ENCODE measurements at places on chromosomes 16 and 17. TPM values are rescaled to one million over a fixed set of nuclear protein-coding genes. Genes with fewer than 3 reads are reported as not detected.

- DNase-seq = no peak
Measured at GRCh38 chr16:57262841-57263540, 17.9 kb downstream of the ARL2BP start.

- DNase-seq = no peak
Measured at GRCh38 chr17:73168667-73169066, 3.9 kb downstream of the SSTR2 start.

- DNase-seq = no peak
Measured at GRCh38 chr16:19227643-19228042, 57.9 kb upstream of the CLEC19A start.

Gene ZNF205
- 16.4 TPM for total RNA-seq

Gene GPR142
- total RNA-seq = not detected

DNA sequence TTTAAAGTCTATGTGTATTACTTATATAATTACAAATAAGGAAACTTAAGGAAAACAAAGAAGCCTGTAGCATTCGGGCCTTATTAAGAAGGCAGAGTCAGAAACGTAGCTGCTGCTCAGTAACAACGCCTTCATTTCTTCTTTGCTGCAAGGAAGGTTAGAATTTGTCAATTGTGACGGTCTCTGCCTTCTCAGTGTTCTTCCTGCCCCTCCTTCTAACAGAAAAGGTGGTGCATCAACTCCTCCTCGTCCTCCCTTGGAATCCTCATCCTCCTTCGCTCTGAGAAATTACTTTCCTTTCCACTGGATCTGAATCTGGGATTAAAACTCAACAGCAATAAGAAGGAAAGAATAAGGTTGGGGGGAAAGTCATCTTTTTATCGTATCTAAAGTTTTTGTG, 63.0 kb downstream of the VPS53 start:
- DNase-seq = no peak

GRCh38 chr16:84746875-84747274, 47.1 kb downstream of the USP10 start:
- DNase-seq = no peak

- no peak for DNase-seq
Measured at GRCh38 chr16:24544640-24545039, 5.3 kb downstream of the RBBP6 start.

Gene LRRC46
- not detected for total RNA-seq

- DNase-seq = no peak
Measured at GRCh38 chr16:79419148-79419547, 181.4 kb downstream of the MAF start.

DNA sequence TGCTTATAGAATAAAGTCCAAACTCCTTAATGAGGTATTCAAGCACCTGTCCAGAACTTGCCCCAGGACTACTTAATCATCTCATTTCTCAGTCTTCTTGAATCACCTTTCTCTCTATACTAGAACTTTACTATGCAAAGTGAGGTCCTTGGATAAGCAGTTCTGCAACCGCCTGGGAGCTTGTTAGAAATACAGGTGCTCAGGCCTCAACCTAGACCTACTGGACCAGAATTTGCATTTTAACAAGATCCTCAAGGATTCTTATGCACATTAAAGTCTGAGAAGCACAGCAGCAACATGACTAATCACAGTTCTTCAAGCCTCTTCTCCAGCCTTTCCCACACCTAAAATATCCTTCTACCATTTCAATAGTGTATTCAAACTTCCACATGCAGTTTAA, 61.7 kb downstream of the GRB7 start:
- no peak for DNase-seq

GRCh38 chr17:78970834-78971755, 8.6 kb downstream of the LGALS3BP start:
- DNase-seq = peak; percentile 58

Gene TP53TG3F
- not detected for total RNA-seq

Gene ADGRG1
- 79.1 TPM for total RNA-seq

Gene KRT31
- total RNA-seq = not detected

Gene NOG
- total RNA-seq = 2.3 TPM

GRCh38 chr17:40556884-40557414, 8.3 kb downstream of the CCR7 start:
- no peak for DNase-seq

Gene WFDC1
- total RNA-seq = 203 TPM

GRCh38 chr17:42422958-42423712, at the start of gene CAVIN1:
Gene CAVIN1, minus strand, starts transcription at chr17:42423256. Its CDS starts 159 bp downstream, at chr17:42423097.
- peak; percentile 96 for DNase-seq

Gene SCARF1
- 17.6 TPM for total RNA-seq

- no peak for DNase-seq
Measured at GRCh38 chr17:13919818-13920217, 149.5 kb upstream of the COX10 start.

- DNase-seq = no peak
Measured at GRCh38 chr17:50966163-50966666, 100.1 kb upstream of the TOB1 start.

- DNase-seq = no peak
Measured at GRCh38 chr17:17792037-17792550, 44.7 kb downstream of the SREBF1 start.

DNA sequence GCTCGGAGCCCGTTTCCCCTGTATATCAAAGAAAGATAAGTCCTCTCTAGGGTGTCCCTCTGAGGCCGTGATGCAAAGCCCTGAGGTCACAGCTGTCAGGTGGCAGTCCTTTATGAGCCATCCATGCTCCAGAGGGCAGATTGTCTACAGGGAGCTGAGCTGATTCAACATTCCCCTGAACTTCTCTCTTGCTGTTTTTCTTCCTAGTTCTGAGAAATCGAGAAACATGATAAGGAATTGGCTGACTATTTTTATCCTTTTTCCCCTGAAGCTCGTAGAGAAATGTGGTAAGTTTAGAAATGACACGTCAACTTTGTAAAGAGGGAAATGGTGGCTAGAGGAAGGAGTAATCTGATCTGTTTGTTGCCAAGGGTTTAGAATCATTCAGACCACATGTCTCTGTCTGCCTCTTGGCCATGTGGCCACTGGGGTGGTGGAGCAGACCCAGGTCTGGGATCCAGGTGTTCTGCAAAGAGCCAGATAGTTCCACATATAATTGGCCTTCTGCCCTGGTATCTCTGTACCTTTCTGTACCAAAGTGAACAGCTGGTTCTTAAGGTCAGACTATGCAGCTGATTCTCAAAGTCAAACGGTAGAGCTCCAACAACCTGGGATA, 3.5 kb downstream of the CTNS start:
- DNase-seq = no peak

GRCh38 chr16:83533193-83533592, 274.6 kb upstream of the HSBP1 start:
- no peak for DNase-seq

DNA sequence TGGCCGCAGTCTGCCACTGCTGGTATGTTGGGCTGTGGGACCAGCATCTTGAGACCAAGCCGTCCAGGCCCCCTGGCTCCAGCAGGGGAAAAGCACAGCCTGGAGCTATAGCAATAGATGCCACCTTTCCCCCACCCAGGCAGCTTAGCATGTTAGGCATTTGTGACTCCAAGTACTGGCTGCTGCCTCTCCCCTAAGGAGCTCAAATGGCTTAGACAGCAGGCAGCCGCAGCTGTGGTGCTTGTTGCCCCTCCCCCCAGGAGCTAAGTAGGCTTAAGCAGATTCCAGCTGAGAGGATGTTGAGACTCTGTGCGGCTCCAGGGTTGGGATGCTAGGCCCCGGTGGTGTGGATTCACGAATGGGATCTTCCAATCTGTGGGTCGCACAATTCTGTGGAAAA, 88.8 kb upstream of the ANKFN1 start:
- DNase-seq = no peak

DNA sequence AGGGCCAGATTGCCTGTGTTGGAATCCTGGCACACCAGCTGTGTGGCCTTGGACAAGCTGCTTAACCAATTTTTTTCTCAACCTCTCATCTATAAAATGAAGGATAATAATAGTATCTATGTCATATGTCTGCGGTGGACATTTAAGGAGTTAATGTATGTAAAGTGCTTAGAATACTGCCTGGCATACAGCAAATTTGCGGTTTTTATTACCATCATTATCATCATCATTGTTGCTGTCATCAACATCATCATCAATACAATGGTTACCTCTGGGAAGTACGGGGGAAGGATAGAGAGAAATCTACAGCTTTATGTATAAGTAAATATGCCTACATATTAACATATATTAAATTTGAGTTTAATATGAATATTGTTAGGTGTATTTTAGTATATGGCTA, 37.1 kb upstream of the COX10 start:
- DNase-seq = no peak

Gene C16orf92
- total RNA-seq = not detected

DNA sequence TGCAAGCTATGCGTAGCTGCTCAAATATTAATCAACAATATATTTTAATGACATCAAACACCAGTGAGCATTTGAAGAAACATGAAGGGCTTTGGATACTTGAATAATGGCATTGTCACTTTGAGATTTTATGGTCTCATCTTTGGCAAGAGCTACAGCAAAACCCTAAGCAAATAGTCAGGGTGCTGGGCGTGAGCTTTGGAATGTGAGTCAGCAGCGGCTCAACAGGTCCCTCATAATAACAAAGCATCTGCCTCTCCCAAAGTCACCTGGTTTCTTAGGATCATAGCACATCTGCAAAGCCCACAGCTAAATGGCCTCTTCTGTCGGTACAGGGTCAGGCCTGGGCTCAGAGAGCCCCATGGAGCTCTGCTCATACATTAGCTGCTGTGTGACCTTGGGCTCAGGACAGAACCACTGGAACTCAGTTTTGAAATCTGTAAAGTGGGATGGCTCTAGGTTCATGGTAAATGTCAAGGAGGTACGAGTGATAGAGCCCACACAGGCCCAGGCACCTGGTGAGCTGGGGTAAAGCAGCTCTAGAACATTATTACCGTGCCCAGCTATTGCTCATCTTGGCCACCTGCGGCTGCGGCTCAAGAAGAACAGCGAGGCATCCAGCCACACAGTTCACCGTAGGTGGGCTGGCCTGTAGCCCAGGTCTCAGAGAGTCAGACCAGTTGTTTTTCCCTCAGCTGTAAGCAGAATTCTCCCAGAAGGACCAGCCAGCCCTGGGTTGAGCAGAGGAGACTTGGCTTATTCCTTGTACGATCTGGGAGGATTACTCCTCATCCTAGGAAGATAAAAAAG, 544.5 kb upstream of the CDH11 start:
- DNase-seq = no peak

DNA sequence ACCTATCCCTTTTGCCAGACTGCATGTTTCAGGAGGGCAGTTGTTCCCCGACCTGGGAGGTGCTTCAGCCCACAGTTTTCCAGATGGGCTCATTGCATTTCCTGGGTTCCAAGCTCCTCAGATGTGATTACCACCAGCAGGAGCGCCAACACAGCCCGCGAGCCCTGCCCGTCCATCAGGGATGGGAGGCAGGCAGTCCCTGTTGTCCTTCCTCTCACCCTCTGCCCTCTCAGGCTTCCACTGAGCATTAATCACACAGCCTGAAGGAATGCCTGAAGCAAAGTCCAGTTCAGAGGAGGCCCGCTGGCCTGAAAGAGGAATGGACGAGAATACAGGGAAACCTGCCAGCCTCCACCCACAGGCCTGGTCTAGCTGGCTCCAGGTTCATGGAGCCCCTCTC, 256.3 kb upstream of the SDK2 start:
- no peak for DNase-seq

GRCh38 chr17:73698966-73699365, 54.7 kb upstream of the SDK2 start:
- no peak for DNase-seq

Gene SLC52A1
- total RNA-seq = not detected

Gene ZNF594
- 15.8 TPM for total RNA-seq

DNA sequence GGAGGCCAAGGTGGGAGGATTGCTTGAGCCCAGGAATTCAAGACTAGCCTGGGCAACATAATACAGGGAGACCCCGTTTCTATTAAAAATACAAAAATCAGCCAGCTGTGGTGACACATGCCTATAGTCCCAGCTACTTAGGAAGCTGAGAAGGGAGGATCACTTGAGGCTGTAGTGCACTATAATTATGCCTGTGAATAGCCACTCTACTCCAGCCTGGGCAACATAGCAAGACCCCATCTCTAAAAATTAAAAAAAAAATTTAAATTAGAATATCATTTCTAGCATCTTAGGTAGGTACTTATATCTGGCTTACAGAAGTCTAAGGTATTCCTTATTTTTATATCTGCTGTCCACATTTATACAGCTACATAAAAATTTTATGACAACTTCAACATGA, 7.5 kb upstream of the SMG8 start:
- DNase-seq = no peak

DNA sequence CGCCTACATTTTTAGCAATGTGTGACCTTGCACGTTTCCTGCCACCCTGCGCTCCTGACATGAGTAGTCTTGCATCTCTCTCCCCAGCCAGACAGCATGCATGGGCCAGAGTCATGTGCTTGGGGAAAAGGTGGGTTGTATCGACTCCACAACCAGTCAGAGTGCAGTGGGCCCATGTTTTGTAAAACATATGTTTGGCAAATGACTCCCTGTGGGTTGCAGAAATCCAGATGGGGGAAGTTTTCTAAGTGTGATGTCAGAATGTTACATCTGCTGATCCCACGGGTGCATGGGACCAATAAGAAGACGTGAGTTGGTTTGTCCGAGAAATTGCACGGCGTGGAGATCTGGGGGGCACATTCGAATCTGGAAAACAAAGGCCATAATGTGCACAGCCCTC, 147.1 kb downstream of the FOXL1 start:
- DNase-seq = no peak

Gene RHOT1
- total RNA-seq = 40.1 TPM

DNA sequence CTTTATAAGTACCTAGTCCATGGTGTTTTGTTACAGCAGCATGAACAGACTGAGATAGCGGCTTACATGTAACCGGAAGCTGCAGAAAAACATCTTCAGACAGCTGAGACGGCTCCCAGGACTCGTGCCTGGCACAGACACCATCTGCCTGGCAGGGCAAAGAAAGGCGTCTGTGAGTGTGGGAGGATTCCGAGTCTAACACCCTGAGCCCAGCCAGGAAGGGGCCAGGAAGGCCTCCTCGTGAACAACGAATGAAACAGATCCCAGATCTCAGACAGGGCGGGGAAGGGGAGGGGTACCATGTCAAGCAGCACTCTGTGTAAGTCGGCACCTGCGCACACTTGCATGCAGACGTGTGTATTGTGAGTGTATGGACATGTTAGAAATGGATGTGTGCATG, 4.4 kb upstream of the CSNK1D start:
- no peak for DNase-seq

DNA sequence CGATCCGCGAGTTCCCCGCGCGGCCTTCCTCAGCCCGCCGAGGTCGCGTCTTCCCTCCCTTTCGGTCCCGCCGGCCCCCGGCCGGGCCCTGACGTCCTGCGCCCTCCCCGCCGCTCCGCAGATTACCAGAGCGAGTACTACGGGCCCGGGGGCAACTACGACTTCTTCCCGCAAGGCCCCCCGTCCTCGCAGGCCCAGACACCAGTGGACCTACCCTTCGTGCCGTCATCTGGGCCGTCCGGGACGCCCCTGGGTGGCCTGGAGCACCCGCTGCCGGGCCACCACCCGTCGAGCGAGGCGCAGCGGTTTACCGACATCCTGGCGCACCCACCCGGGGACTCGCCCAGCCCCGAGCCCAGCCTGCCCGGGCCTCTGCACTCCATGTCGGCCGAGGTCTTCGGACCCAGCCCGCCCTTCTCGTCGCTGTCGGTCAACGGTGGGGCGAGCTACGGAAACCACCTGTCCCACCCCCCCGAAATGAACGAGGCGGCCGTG, 5.4 kb downstream of the LHX1 start:
- DNase-seq = no peak

GRCh38 chr17:48453447-48453846, 23.4 kb upstream of the SKAP1 start:
- DNase-seq = no peak

- no peak for DNase-seq
Measured at GRCh38 chr17:40561871-40562611, 3.2 kb downstream of the CCR7 start.

GRCh38 chr17:68585643-68586042, 15.5 kb downstream of the FAM20A start:
- DNase-seq = no peak

Gene RDM1
- total RNA-seq = not detected

Measured in thoracic aorta (tissue), 2 donors.